ENCODE measurements at places on chromosomes 4 and X. TPM values are rescaled to one million over a fixed set of nuclear protein-coding genes. Genes with fewer than 3 reads are reported as not detected.

The HS3ST1 gene
- not detected for total RNA-seq

The TSPAN7 gene
- total RNA-seq, result 0.08 TPM

The RASSF6 gene
- total RNA-seq, result not detected

The TXK gene
- total RNA-seq, result 1.9 TPM

All from SJSA1 (cell line).